ENCODE measurements at places on chromosomes 11 and 22.

DNA sequence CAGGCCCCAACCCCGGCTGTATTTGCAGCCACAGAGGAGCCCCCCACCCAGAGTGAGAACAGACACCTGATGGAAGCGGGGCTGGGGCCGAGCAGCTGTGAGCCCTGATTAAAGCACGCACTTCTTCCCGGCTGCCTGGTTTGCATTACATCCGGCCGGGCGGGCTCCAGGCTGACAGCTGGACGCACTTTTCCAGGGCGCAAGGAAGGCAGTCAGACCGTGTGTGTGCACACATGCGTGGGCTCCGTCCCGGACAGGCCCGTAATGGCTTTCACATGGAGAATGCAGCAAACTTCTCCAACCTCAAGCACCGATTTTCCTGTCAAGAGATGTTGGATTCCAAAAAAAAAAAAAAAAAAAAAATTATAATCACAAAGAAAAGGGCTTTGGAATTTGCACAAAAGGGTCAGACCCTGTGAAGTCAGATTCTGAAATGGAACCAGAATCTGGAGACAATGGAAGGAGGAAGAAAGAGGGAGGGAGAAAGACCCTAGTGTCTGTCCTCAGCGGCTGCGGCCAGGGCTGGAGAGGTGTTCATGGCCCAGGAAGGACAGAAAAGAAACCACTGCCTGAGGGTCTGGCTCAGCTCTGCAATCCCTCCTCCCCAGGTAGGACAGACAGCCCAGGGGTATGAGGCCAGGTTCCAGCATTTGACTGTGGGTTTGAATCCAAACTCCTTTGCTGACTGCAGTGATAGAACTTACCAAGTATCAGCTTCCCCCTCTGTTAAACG, 365.5 kb downstream of the MN1 start:
- DNase-seq = peak; percentile 73

- no peak for DNase-seq
These were observed 62.1 kb upstream of the PHOX2A start for GRCh38 chr11:72305891-72306585.

GRCh38 chr11:3086671-3087150, 29.5 kb upstream of the CARS1 start:
- no peak for DNase-seq

DNA sequence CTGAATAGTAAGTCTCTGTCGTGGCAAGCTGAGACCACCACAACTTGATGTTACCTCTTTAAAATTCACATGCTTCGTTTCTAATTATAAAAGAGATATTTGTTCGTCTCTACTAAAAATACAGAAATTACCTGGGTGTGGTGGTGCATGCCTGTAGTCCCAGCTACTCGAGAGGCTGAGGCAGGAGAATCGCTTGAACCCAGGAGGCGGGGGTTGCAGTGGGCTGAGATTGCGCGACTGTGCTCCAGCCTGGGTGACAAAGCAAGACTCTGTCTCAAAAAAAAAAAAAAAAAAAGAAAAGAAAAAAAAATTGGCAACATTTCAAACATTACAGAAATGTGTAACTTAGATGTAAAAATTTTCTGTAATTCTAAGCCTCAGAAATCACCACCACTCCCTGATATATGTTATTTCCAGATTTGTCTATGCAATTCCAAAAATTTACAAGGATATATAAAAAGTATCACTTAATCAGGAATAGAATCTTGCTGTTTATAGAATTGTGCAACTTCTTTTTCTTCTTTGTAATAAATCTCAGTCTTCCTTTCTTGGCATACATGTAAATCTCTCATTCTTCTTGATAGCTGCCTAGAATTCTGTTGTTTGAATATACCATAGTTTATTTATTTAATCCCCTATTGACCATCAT, 37.3 kb downstream of the C11orf96 start:
- DNase-seq = no peak

DNA sequence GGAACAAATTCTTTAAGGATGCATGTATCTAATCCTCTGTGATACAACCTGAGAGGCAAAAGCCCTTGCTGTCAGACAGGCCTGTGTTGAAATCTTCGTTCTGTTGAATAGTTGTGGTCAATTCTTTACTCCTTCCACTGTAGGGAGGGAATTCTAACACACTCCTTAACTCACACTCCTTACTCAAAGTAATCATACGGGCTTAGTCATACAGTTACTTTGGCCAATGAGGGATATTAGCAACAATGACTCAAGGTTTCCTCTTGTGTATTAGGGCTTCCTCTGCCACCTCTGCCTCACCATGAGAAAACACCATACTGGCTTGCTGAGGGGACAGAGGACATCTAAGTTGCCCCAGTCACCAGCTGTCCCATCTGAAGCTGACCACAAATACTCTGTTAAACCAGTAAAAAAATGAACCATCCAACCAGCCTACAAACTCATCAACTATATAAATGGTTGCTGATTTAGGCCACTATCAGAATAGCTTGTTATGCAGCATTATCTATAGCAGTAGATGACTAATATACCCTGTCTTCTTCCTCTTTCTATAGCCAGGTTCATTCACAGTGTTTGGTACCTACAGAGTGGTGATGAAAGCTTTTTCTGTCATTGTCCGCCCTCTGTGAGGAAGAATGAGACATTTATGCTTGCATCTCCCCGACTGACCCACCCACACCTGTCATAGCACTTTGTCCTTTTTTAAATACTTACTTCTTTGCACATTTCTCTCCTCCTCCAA, 322.8 kb upstream of the SYN3 start:
- no peak for DNase-seq

DNA sequence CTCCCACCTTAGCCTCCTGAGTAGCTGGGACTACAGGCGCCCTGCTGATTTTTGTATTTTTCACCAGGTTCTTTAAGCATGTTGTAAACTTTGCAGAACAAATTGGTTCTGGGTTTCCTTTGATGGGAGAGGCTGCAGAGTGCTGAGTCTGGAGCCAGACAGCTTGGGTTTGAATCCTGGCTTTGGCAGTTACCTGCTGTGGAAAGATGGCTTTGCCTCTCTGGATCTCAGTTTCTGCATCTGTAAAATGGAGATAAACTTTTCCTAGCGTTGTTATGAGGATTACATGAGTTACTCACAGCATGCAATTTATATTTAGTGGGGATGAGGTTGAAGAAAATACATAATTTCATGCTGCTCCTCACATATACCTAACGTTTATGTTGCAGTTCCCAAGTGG, 19.1 kb downstream of the ZNRF3 start:
- DNase-seq = no peak
